ENCODE measurements at places on chromosomes 1 and 21.

GRCh38 chr1:88744142-88744541, 60.1 kb downstream of the PKN2 start:
- no peak for DNase-seq

GRCh38 chr21:36260802-36261201, 59.2 kb upstream of the MORC3 start:
- DNase-seq: no peak

DNA sequence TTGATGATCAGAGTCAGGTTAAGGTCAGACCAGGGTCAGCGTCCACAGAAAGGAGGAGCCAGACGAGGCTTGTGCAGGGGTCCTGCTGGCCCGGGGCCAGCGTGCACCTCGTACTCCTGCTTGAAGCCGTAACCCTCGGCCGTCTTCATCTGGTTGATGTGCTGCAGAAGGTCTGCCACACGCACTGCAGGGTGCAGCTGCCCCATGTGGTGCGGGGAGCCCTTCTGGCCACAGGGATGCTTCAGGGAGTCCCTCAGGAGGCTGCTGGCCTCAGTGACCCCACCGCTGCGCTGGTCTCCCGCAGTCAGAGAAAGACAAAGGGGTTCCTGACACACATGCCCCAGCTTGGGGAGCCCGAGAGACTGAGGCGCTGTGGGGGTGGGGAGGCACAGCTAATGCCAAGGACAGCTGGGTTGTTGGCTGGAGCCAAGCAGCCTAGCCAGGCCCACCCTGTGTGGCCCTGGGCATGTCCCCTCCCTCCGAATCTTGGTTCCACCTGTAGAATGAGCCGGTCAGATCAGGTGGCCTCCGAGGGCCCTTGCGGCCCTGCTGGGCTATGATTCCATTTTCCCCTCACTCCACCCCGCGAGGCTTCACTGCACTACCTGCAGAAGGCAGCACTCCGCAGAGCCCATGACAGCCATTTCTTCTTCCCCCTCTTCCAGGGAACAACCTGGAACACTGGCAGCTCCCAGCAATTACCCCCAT, 251.9 kb downstream of the PTPRU start:
- no peak for DNase-seq

DNA sequence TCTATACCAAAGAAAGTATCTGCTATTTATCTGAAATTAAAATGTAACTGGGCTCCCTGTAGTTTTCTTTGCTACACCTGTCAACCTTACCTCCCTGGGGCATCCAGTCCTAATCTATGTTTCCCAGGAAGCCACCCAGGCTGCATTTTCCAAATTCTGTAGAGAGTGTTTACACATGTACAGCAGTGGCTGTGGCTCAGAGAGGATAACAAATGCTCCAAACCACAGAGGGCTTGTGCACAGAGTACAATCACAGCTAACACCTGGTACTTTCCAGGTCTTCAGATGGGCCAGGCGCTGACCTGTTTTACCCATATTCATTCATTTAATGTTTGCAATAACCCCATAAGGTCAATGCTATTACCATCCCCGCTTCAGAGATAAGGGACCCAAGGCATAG, 146.5 kb upstream of the TNR start:
- no peak for DNase-seq

DNA sequence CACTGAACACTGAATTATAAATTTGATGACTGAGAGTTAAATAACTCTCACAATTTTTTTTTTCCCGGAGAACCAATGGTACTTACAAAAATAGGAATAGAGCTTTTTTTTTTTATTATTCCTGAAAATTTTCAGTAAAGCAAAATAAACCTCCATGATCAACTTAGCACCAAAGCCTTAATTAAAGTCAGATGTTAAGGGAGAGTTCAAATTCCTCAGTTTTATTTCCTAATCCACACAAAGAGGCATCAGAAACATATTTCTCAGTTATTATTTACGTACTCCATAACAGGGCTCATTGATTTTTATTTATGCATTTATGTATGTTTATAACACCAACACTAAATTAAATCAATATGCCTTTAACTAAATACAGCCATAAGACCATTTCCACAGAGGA, 55.5 kb downstream of the PLPPR5 start:
- DNase-seq: peak; percentile 45

- no peak for DNase-seq
Measured at GRCh38 chr1:168085401-168085872, 51.3 kb downstream of the GPR161 start.

DNA sequence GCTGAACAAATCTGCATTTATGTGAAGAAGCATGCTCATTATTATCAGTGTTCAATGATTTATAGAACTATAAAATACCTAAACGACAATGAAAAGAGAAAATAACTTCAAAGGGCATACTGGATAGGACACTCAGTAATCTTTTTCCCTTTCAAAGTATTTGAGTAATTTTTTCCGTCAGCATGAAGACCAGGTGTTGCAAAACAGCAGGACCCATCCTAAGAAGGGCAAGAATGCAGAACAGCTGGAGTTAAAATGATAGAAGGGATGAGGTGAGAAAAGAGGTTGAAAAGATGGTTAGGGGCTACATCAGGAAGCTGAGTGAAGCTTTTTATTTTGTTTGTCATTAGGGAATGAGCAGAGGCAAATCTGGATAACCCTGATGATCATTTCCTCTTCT, 7.1 kb upstream of the RGS18 start:
- DNase-seq: no peak

DNA sequence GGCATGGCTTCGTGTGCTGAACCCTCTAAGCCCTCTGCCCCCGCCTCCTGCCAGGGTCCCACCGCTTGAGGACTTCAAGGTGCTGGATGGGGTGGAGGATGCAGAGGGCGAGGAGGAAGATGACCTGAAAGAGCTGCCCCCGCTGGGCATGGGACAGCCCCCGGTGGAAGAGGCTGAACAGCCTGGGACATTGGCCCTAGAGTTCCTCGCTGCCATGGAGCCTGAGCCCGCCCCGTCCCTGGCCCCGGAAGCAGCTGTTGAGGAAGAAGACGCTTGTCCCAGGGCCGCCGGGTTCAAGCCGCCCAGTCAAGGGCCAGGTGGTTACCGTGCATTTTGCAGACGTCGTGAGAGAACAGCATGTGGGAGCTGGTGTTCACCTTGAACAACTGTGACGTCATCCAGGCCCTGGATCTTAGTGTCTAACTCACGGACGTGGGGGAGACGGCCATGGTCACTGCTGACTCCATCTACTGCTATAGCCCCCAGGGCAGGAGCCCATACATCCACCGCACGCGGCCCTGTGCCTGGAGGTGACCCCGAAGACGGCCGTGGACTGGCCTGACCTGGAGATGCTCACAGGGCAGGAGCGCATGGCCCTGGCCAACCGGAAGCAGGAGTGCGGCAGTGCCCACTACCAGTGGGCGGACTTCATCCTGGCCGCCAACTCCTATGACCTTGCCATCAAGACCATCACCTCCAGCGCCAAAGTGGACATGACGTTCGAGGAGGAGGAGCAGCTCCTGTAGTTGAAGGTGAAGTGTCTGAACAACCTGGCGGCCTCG, 90.1 kb downstream of the PPP1R12B start:
- no peak for DNase-seq

- DNase-seq: no peak
Measured at GRCh38 chr1:147625362-147625995, 44.8 kb downstream of the ACP6 start.

GRCh38 chr1:11479375-11479979, 522 bp downstream of the DISP3 start:
- DNase-seq: no peak

- DNase-seq: no peak
Measured at GRCh38 chr1:92957030-92957734, 4.1 kb downstream of the DIPK1A start.

GRCh38 chr1:161139766-161140165, 7.3 kb upstream of the DEDD start:
- DNase-seq: no peak

DNA sequence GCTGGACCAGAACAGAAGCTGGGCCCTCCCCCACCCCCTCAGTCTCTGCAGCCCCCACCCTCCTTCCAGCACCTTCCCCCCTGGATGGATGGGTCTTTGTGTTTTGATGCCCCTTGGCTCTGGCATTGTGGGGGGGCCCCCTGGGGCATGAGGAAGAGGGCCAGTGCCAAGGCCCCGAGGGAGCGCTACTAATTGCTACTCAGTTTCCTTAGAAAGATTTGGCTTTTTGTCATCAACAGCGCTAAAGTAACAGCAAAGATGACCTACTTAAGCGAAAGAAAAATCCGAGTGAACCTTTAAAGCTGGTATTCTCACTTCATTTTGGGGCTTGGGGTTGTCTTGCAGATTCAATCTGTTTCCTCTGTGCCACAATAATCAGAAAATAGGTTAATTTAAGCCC, 63.5 kb downstream of the SKI start:
- no peak for DNase-seq

- no peak for DNase-seq
Measured at GRCh38 chr1:45822644-45823043, 19.2 kb downstream of the MAST2 start.

DNA sequence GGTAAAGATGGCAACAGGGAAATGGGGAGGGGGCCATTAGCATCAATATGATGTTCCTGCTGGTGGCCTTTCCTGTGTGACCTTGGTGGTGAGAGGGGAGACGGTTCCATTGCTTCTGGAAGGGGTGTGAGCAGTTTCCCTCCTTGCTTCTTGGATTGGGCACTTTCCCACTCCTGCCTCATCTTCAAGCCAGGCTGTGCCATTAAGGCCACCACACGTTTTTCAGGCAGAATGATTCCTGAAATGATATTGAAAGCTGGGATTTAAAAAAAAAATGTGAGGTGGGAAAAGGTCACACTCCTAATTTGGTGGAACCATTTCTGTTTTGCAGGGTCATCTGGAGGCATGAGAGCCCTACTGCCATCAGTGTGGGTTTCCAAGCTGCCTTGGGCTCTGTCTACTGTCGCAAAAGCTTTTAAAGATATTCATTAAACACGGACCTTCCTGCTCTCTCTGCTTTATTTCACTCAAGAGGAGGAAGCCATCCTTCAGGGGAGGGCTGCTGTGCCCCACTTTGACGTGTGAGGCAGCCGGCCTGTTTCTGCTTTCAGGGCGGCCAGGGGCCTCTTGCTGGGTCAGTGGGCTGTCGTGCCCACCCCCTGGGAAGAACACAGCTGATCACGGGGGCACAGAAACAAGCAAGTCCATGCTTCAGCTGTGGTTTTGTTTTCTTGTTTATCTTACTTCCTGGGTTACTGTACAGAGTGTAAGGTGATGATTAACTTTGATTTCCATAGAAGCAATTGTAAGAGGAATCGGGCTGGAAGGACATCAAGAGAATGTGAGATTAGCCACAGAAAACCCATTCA, 8.0 kb downstream of the RIIAD1 start:
- no peak for DNase-seq

GRCh38 chr1:100615686-100616085, 77.7 kb downstream of the GPR88 start:
- DNase-seq: no peak

GRCh38 chr1:117341123-117341522, 26.1 kb upstream of the MAN1A2 start:
- DNase-seq: no peak

DNA sequence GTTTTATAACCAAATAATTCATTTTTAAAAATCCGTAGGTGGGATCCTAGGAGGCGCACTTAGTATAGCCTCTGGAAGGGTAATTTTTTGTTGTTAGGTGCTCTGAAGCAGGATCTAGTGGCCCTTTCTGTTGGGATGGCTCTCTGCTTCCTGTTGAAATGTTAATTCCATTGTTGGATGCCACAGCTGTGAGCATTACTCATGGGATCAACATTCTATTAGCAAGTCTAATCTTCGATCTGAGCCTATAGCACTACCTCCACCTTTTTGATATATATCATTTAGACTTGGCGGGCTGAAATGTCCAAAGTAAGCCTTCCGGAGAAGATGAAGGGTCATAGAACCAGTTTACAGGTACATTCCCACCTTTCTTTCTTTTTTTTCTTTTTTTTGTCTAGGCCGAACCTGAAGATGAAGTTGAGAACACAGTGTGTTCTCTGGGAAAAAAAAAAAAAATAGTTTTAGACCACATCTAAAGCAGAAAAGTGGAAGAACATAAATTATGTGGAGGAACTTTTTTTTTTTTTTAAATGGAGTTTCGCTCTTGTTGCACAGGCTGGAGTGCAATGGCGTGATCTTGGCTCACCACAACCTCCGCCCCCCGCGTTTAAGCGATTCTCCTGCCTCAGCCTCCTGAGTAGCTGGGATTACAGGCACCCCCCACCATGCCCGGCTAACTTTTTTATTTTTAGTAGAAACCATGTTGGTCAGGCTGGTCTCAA, 1.4 kb downstream of the CXADR start:
- DNase-seq: no peak

DNA sequence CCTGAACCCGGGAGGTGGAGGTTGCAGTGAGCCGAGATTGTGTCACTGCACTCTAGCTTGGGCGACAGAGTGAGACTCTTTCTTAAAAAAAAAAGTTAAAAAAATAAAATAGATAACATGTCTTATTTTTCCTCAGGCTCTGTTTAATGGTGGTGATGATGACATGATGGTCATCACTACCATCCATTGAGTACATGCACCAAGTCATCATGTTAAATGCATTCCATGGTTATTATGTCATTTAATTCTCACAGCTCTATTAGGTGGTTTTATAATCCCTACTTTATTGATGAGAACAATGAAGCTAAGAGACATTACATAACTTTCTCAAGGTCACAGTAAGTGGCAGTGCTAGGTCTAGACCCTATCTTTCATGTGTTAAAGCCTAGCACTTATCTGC, 34.4 kb upstream of the MAB21L3 start:
- DNase-seq: no peak

DNA sequence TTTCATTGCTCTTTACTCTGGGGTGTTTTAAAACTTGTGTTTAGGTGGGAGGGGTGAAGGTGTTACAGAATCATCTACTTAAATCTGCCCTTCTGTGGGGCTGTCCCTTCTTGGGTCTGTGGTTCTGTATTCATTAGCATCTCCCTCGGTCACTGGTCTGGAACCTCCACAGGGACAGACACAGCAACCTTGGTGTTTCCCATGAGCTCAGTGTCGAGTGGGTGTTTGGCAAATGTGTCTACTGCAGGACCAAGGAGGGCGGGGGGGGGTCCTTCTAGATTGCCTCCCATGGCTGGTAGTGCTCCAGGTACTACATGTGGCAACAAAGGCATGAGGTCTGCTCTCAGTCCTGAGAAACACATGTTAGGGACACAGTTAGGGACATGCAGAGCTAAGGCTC, 273.4 kb downstream of the PCP4 start:
- DNase-seq: no peak

GRCh38 chr1:97033949-97034348, 312.4 kb downstream of the PTBP2 start:
- no peak for DNase-seq

- no peak for DNase-seq
Measured at GRCh38 chr21:35791541-35792325, 268.6 kb downstream of the SETD4 start.

DNA sequence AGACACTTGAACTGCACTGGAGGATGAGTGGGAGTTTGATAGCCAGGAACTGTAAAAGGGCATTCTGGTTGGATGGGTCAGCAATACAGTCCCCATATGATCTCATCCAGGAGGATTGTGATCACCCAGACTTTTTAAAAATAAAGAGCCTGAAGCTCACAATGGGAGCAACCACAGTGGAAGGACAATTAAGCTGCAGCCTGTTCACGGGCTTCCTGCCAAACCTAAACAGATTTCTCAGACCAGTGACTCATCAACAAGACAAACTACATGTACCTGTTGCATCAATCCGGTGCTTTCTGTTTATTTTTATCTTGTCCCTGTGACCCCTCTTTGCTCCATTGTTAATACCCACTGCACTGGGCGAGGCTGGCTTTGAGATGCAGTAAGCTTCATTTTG, 52.3 kb downstream of the PAPPA2 start:
- DNase-seq: peak; percentile 1
